ENCODE measurements at places on chromosomes 16 and 17.

GRCh38 chr16:53542283-53542682 is 39.3 kb upstream of the AKTIP start:
- peak; percentile 25 for DNase-seq

DNA sequence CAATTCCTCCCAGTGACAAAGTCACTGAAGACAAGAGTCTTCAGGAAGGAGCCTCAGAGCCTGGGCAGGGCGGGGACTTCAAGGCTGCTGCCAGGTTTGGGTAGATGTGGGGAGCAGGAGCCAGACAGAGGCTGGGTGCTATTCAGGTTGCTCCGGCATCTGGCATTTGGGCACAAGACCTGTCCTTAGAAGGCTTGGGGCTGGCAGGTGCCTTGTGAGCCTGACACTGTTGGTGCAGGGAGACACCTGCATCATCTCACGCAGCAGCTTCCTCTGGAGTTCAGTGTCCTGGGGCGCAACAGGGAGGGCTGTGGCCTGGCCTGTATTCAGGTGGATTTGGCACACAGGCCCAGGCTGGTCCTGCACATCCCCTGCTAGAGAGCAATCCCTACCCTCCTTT is 65.0 kb downstream of the MPRIP start:
- DNase-seq: no peak

DNA sequence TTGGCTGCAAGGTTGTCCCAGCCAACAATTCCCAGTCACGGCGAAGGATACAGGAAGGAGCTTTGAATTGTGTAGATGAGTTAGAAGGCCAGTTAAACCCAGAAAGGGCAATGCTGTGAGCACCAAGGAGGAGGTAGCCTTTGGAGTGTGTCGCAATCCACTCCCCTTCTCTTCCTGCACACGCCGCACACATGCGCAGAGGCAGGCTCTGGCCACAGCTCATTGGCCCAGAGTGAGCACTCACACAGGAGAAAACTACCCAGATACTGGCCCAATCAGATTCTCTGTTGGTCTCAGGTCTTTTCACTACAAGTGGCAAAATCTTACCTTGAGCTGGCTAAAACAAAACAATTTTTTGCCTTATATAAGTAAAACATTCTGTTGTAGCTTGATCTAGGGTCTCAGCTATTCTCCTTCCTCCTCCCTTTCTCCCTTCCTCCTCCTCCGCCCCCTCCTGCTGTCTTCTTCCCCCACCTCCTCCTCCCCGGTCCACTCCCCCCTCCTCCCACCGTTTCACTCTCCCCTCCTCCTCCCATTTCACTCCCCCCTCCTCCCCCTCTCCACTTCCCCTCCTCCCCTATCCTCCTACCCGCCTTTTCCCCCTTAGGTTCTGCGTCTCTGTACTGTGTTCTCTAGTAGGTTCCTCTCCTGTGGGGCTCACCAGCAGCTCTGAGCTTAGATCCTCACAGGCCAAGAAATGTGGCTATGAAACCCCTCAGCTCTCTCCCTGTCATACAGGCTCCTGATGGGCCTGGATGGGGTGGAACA is 344.9 kb downstream of the CPPED1 start:
- no peak for DNase-seq

DNA sequence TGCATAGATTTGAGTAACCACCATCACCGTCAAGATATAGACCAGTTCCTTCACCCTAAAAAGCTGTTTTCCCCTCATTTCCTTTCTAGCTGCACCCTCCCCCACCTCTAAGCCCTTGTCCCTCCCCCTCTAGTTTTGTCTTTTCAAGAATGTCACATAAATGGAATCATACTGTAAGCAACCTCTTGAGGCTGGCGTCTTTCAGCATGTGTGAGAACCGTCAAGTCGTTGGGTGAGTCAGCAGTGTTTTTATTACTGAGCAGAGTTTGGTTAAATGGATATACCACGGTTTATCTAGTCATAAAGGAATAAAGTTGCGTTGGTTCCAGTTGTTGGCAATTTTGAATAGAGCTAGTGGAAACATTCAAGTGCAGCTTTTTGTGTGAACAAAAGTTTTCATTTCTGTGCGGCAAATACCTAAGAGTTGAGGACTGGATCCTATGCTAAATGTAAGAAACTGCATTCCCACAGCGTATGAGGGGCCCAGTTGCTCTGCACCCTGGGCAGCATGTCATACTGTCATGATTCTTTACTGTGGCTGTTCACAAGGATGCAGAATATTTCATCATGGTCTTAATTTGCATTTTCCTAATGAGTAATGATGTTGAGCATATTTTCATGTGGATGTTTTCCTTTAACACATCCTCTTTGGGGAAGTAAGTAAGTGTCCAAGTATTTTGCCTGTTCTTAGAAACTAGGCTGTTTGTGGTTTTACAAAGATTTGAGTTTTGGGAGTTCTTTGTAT is 264.3 kb downstream of the CPPED1 start:
- DNase-seq: no peak

DNA sequence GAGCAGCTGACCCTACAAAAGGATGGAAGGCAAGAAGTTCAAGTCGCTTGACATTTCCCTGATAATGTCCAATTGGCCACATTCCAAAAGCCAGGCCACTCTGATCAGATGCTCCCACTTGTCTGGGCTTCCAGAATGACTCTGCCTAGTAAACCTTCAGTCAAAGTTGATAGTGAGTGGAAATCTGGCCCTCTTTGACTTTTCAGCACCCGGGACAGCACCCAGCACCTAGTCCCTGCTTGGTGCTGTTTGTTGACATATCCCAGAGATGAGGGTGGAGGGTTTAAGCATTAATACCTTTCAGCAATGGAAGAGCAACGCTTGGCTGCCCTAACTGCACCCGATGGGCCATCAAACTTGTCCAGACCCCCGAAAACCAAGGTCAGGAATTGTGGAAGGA is 131.3 kb downstream of the AIPL1 start:
- DNase-seq: no peak

DNA sequence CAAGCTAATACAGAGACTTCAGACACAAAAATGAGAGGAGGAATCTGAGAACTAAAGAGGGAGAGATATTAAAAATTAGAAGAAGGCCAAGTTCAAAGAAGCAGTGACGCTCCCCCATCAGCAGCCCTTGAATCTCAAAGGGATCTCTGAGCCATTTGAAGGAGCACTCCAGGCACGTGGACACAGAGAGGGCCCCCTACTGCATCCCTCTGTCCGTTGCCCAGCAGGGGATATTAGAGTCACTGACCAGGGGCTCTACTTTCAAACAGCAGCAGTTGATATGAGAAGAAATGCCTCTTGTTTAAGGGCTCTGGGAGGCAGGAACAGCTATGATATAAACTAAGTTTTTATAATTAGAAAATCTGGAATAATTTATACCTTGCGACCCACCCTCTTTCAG is 479.0 kb upstream of the SALL1 start:
- no peak for DNase-seq

GRCh38 chr17:40076591-40076990 is 13.8 kb downstream of the THRA start:
- DNase-seq: no peak

DNA sequence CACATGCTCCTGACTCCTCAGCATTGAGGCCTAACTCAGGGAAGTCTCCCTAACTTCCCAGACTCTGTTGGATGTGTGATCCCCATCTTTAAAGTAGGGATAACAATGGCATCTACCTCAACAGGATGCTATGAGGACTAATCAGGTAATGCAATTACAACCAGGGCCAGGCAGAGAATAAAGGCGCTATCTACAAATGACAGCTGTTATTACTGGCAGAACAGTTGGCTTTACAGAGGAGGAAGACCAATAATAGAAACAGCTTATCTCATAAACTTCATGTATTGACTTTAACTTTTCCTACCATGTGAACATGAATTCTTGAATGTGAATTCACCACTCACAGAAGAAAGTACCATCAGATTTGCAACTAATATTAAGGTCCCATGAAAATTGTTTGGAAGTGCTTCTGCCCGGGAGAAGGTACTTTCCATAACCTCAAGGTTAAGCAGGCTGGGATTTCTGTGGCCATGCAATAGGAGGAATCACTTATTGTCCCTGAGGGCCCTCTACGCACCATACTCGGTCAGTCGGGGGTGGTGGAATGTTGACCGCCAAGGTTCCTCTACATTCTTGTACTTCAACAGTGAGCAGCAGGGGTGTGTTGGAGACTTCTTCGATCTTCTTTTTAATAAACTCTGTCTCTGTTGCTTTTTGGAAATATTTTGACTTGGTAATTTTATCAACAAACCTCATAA is 22.6 kb upstream of the ERN1 start:
- no peak for DNase-seq

DNA sequence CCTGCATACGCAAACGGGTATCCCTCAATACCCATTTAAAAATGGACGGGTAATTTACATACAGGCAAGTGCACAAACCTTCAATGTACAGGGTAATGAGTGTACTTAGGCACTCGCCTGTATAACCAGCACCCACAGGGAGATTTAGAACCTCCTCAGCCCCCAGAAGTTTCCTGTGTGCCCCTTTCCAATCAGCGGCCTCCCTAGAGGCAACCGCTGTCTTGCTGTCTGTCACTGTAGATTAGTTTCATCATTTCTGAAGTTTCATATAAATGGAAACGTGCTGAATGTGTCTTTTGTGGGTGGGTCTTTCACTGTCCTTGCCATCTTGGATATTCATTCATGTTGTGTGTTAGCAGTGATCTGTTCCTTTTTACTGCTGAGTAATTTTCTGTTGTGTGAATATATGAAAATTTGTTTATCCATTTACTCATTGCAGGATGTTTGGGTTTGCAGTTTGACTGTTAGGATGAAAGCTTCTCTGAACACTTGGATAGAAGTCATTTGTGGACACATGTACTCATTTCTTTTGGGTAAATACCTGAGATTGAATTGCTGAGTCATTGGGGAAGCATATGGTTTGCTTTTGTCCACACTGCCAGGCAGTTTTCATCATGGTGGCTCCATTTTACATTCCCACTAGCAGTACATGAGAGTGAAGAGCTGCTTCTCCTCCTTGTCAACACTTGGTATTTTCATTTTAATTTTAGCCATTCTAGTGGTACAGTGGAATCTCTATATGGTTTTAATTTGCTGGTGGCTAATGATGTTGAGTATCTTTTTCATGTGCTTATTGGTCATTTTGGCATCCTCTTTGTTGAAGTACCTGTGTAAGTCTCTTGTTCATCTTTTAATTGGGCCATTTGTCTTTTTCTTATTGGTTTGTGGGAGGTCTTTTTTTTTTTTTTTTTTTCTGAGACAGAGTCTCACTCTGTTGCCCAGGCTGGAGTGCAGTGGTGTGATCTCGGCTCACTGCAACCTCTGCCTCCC is 2.1 kb upstream of the ADCY7 start:
- no peak for DNase-seq
